ENCODE measurements at places on chromosomes 11 and 22.

- no peaks in the 10 kb centered on the region for H3K36me3 ChIP-seq
- no peak for DNase-seq
- H3K27me3 ChIP-seq, result no peaks in the 10 kb centered on the region
- H3K4me3 ChIP-seq, result no peak overlapping the region
These were observed 750.2 kb downstream of the OPCML start for GRCh38 chr11:132782102-132782501.

DNA sequence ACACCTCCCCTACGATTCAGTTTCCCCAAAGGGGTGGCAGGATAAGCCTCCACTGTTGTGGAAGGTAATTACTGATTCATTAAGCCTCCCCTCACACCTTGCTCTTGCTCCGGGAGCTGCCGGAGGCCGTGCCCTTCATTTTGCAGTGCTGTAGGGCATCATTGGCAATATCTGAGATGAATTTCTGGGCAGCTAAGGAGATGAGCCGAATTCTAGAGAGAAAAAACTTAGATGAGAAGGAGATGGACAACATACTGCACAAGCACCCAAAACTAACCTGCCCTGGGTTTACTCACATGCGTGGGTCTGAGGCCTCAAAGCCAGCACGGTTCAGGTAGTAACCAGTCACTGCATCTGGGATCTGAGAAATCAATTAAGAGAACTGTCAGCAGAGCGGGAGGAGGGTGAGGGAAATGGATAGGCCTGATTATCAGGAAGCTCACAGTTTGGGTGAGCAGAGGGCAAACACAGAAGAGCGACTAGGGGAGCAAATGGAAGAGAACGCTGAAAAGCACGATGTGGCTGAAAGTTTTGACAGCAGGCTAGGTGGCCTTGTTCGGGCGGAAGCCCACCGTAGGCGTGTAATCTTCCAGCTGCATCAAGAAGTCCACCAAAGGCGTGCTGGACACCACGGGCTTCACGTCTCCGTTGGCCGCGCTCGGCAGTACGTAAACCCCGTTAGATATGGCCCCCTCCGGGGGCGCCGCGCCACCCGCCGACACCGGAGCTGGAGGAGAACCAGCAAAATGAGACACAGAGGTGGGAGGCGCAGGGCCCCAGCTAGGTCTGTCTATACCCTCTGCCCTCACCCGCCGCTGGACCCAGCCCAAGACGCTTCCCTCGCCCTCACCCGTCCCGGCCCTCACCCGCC is 689 bp downstream of the TAF10 start:
- H3K27me3 ChIP-seq, result no peaks in the 10 kb centered on the region
- H3K4me3 ChIP-seq, result peak overlapping the region; percentile 80
- peaks cover 58% of the 10 kb centered on the region for H3K36me3 ChIP-seq
- peak; percentile 30 for DNase-seq

- H3K4me1 ChIP-seq, result peaks cover 14% of the 10 kb centered on the region
- peaks cover 12% of the 10 kb centered on the region for H3K27me3 ChIP-seq
These were observed 3.4 kb downstream of the PLAAT3 start for GRCh38 chr11:63610604-63611394.

GRCh38 chr11:71214553-71215424 is 37.6 kb downstream of the SHANK2 start:
- H3K27me3 ChIP-seq, result no peaks in the 10 kb centered on the region
- no peak overlapping the region for H3K4me3 ChIP-seq
- no peaks in the 10 kb centered on the region for H3K36me3 ChIP-seq
- no peaks in the 10 kb centered on the region for H3K4me1 ChIP-seq

- no peak overlapping the region for H3K27ac ChIP-seq
- H3K27me3 ChIP-seq, result peaks cover 2% of the 10 kb centered on the region
- no peak for DNase-seq
- peaks cover 3% of the 10 kb centered on the region for H3K36me3 ChIP-seq
- peaks cover 20% of the 10 kb centered on the region for H3K4me1 ChIP-seq
These were observed 42.0 kb downstream of the MCHR1 start for GRCh38 chr22:40721266-40721665.

DNA sequence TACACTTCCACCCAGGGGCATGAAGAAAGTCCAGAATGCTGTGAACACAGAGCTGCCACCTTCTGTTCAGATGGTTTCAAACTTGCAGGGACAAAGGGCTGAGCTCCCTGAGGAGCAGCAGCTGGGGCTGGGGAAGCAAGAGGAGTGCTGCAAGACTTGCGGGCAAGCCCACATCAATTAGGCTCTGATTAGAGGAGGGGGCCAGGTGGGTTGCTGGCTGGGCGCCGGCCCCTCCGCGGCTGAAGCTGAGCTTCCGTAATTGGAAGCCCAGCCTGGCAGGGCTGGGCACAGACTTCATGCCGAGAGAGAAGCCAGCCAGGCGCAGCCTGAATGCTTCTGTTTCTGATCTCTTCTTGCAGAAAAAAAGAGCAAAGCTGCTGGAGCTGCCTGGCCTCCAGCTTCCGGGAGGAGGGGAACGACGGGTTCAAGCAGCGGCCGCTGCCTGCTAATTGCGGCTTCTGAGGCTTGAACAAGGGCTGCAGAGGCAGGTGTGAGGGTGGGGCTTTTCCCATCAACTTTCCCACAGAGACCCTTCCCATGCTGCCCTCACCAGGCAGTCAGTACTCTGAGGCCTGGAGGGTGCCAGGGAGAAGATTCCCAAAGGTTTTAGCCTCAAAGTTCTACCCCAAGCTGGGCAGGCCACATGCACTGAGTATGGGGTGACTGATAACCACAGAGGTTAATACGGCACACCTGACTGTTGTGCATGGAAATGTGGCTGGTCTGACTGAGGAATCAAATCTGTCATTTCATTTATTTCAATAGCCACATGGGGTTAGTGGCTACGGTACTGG is 91.1 kb upstream of the LMO1 start:
- no peak for DNase-seq
- H3K4me3 ChIP-seq, result no peak overlapping the region
- no peak overlapping the region for H3K27ac ChIP-seq
- peaks cover 13% of the 10 kb centered on the region for H3K27me3 ChIP-seq

- H3K27me3 ChIP-seq, result peaks cover 6% of the 10 kb centered on the region
- peak overlapping the region; percentile 20 for H3K4me3 ChIP-seq
- H3K27ac ChIP-seq, result peak overlapping the region; percentile 41
- peaks cover 2% of the 10 kb centered on the region for H3K36me3 ChIP-seq
These were observed 202.8 kb upstream of the SEZ6L start for GRCh38 chr22:25966448-25966913.

GRCh38 chr11:68970921-68971636 is 9.7 kb downstream of the MRGPRD start:
- H3K27me3 ChIP-seq, result no peaks in the 10 kb centered on the region
- H3K36me3 ChIP-seq, result peaks cover 3% of the 10 kb centered on the region
- no peak overlapping the region for H3K4me3 ChIP-seq

- no peak overlapping the region for H3K27ac ChIP-seq
- no peak for DNase-seq
These were observed 23.7 kb upstream of the BID start for GRCh38 chr22:17797721-17798559.

- H3K36me3 ChIP-seq, result no peaks in the 10 kb centered on the region
- peak overlapping the region; percentile 90 for H3K4me3 ChIP-seq
- H3K27me3 ChIP-seq, result no peaks in the 10 kb centered on the region
- peaks cover 20% of the 10 kb centered on the region for H3K4me1 ChIP-seq
- H3K27ac ChIP-seq, result peak overlapping the region; percentile 68
- DNase-seq, result no peak
These were observed 781 bp upstream of the TEF start for GRCh38 chr22:41380993-41381328.

GRCh38 chr11:36404831-36405230 is 105.2 kb downstream of the TRAF6 start:
- no peak overlapping the region for H3K27ac ChIP-seq
- H3K36me3 ChIP-seq, result peaks cover 9% of the 10 kb centered on the region
- no peak overlapping the region for H3K4me3 ChIP-seq
- H3K27me3 ChIP-seq, result no peaks in the 10 kb centered on the region

GRCh38 chr11:65152122-65152521 is 17.8 kb upstream of the SYVN1 start:
- no peak overlapping the region for H3K4me3 ChIP-seq
- no peaks in the 10 kb centered on the region for H3K36me3 ChIP-seq
- no peak for DNase-seq
- H3K4me1 ChIP-seq, result peaks cover 21% of the 10 kb centered on the region
- H3K27me3 ChIP-seq, result peaks cover 13% of the 10 kb centered on the region

DNA sequence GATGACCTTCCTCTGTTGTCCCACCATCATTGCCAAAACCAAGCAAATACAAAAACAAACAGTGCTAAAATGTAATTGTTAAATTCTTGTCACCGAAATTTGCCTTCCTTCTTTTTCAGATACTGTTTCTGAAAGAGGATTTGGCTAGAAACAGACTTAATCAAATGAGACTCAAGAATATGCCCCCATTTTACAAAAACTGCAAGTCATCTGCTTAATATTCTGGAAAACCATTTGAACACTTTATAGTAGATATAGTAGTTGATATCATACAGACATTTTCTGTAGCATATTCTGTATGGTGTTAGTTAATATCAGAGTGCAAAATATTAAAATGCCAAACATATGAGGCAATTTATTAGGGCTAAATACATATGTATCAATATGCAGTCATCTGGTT is 3.5 kb downstream of the OR5M1 start:
- H3K4me1 ChIP-seq, result no peaks in the 10 kb centered on the region
- H3K27me3 ChIP-seq, result no peaks in the 10 kb centered on the region
- no peaks in the 10 kb centered on the region for H3K36me3 ChIP-seq
- no peak overlapping the region for H3K27ac ChIP-seq

GRCh38 chr11:2737866-2738265 is 38.1 kb upstream of the KCNQ1OT1 start:
- H3K4me3 ChIP-seq, result no peak overlapping the region
- H3K27me3 ChIP-seq, result no peaks in the 10 kb centered on the region
- no peak for DNase-seq
- H3K27ac ChIP-seq, result no peak overlapping the region
- no peaks in the 10 kb centered on the region for H3K4me1 ChIP-seq
- no peaks in the 10 kb centered on the region for H3K36me3 ChIP-seq

DNA sequence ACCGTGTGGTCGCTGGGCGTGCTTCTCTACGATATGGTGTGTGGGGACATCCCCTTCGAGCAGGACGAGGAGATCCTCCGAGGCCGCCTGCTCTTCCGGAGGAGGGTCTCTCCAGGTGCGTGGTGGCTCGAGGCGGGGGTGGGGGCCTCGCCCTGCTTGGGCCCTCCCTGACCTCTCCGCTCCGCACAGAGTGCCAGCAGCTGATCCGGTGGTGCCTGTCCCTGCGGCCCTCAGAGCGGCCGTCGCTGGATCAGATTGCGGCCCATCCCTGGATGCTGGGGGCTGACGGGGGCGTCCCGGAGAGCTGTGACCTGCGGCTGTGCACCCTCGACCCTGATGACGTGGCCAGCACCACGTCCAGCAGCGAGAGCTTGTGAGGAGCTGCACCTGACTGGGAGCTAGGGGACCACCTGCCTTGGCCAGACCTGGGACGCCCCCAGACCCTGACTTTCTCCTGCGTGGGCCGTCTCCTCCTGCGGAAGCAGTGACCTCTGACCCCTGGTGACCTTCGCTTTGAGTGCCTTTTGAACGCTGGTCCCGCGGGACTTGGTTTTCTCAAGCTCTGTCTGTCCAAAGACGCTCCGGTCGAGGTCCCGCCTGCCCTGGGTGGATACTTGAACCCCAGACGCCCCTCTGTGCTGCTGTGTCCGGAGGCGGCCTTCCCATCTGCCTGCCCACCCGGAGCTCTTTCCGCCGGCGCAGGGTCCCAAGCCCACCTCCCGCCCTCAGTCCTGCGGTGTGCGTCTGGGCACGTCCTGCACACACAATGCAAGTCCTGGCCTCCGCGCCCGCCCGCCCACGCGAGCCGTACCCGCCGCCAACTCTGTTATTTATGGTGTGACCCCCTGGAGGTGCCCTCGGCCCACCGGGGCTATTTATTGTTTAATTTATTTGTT is 2.4 kb downstream of the PIM3 start:
- peaks cover 22% of the 10 kb centered on the region for H3K36me3 ChIP-seq
- H3K4me1 ChIP-seq, result peaks cover 29% of the 10 kb centered on the region
- DNase-seq, result no peak
- H3K4me3 ChIP-seq, result peak overlapping the region; percentile 65
- peak overlapping the region; percentile 76 for H3K27ac ChIP-seq
- no peaks in the 10 kb centered on the region for H3K27me3 ChIP-seq

DNA sequence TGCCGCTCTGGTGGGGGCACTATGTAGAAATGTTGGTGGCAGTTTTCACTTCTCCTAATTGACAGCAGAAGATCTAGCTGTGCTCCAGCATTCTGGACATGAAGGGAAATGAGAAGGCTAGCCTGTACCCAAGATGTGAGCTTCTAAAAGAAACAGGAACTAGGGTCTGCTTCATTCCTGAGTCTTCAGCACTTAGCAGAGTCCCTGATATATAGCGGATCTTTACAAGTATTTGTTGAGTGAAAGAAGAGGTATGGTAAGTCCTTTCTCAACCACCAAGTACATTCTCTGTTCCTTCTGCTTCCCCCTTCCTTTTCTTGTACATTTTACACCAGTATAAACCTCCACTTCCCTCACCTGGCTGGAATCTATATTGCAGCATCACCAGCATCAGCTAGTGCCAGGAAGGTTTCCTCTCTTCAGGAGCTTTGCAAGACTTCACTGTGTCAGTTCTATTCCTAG is 408.3 kb upstream of the CADM1 start:
- no peak overlapping the region for H3K4me3 ChIP-seq
- H3K27me3 ChIP-seq, result no peaks in the 10 kb centered on the region
- H3K4me1 ChIP-seq, result no peaks in the 10 kb centered on the region
- no peak overlapping the region for H3K27ac ChIP-seq

DNA sequence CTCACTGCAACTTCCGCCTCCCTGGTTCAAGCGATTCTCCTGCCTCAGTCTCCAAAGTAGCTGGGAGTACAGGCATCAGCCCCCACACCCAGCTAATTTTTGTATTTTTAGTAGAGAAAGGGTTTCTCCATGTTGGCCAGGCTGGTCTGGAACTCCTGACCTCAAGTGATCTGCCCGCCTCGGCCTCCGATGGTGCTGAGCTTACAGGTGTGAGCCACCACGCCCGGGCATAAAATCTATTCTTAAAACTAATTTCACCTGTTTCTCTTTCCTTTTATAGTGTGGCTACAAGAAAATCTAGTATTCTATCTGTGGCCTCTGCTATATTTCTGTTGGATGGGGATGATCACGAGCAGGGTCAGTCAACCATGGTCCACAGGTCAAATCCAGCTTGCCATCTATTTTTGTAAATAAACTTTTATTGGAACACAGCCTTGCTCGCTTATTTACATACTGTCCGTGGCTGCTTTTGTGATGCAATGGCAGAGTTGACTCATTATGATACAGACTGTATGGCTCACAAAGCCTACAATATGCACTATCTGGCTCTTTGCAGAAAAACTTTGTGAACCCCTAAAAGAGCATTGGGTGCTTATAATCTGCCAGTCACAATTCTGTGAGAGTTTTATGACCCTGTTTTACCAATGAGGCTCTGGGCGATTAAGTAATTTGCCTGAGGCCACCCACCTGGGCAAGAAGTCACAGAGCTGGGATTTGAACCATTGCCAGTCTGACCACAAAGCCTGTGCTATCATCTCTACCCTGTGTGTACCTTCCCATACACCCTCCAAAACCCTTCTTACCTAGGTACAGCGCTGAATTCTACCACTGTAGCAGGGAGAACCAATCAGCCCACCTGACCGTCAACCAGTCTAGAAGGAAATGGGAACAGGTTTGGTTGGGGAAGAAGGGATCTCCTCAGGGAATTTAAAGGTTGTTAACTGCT is 28.3 kb downstream of the SLC1A2 start:
- no peak overlapping the region for H3K4me3 ChIP-seq
- no peaks in the 10 kb centered on the region for H3K36me3 ChIP-seq
- peaks cover 18% of the 10 kb centered on the region for H3K4me1 ChIP-seq
- no peak overlapping the region for H3K27ac ChIP-seq
- DNase-seq, result peak; percentile 10
- H3K27me3 ChIP-seq, result peaks cover 6% of the 10 kb centered on the region

GRCh38 chr11:22037505-22037904 is 155.4 kb upstream of the ANO5 start:
- no peak overlapping the region for H3K4me3 ChIP-seq
- no peaks in the 10 kb centered on the region for H3K36me3 ChIP-seq
- H3K4me1 ChIP-seq, result no peaks in the 10 kb centered on the region
- H3K27ac ChIP-seq, result no peak overlapping the region
- H3K27me3 ChIP-seq, result no peaks in the 10 kb centered on the region
- DNase-seq, result no peak
